Endothelial cell of coronary artery (primary cell): ENCODE measurements at places on chromosomes 6 and 20. TPM values are rescaled to one million over a fixed set of nuclear protein-coding genes. Genes with fewer than 3 reads are reported as not detected.

Gene OR2H1
- total RNA-seq, result not detected in 2 replicates

Gene CALHM6
- total RNA-seq, result 0.09 and 0.94 TPM in 2 replicates

Gene MYO6
- 22.9 and 31.9 TPM in 2 replicates for total RNA-seq

Gene ECT2L
- not detected in 2 replicates for total RNA-seq

Gene FNDC11
- total RNA-seq, result 0.63 and 0.94 TPM in 2 replicates

Gene PPP1R10
- 9.6 and 14.0 TPM in 2 replicates for total RNA-seq

Gene MCHR2
- total RNA-seq, result not detected in 2 replicates

Gene HAO1
- not detected in 2 replicates for total RNA-seq

Gene PGC
- total RNA-seq, result not detected in 2 replicates

Gene KCNG1
- 6.0 and 8.6 TPM in 2 replicates for total RNA-seq

Gene FITM2
- 5.3 and 7.1 TPM in 2 replicates for total RNA-seq

Gene COL9A3
- total RNA-seq, result 0.19 and 0.27 TPM in 2 replicates

Gene PPP1R14C
- 0.47 TPM in 1 of 2 replicates, not detected in the other for total RNA-seq

Gene TAAR9
- not detected in 2 replicates for total RNA-seq

Gene HACE1
- total RNA-seq, result 12.0 and 15.0 TPM in 2 replicates

Gene SLC22A2
- under 0.01 TPM in 1 of 2 replicates, not detected in the other for total RNA-seq

Gene ELOVL4
- total RNA-seq, result 0.94 and 1.6 TPM in 2 replicates

Gene HLA-DQA2
- not detected in 2 replicates for total RNA-seq

Gene HLA-F
- 5.4 and 17.4 TPM in 2 replicates for total RNA-seq

Gene RIN2
- total RNA-seq, result 67.8 and 100 TPM in 2 replicates

Gene MCCD1
- not detected in 2 replicates for total RNA-seq

Gene FYN
- total RNA-seq, result 125 and 127 TPM in 2 replicates

Gene SPATA25
- 0.63 and 0.75 TPM in 2 replicates for total RNA-seq

Gene ISM1
- not detected in 2 replicates for total RNA-seq

Gene IP6K3
- total RNA-seq, result not detected in 2 replicates

Gene DUSP22
- 20.0 and 23.9 TPM in 2 replicates for total RNA-seq

Gene TGM3
- total RNA-seq, result not detected in 2 replicates

Gene PCSK2
- not detected in 2 replicates for total RNA-seq

Gene ZNF341
- total RNA-seq, result 1.1 and 1.4 TPM in 2 replicates

Gene CHRNA4
- total RNA-seq, result not detected in 2 replicates

Gene SNAI1
- total RNA-seq, result 1.5 and 2.9 TPM in 2 replicates

Gene STMND1
- not detected in 2 replicates for total RNA-seq

Gene NKX2-4
- not detected in 2 replicates for total RNA-seq

Gene TRIM31
- not detected in 2 replicates for total RNA-seq

Gene EPPIN
- not detected in 2 replicates for total RNA-seq

Gene GLP1R
- total RNA-seq, result not detected in 2 replicates

Gene LIN28B
- total RNA-seq, result not detected in 2 replicates

Gene SSTR4
- not detected in 2 replicates for total RNA-seq

Gene SAMD3
- total RNA-seq, result not detected in 2 replicates

Gene FANCE
- total RNA-seq, result 5.6 and 7.1 TPM in 2 replicates

Gene EEF1A2
- total RNA-seq, result 1.0 and 2.0 TPM in 2 replicates

Gene TOX2
- 2.4 and 2.8 TPM in 2 replicates for total RNA-seq

Gene ROS1
- under 0.01 TPM in 1 of 2 replicates, not detected in the other for total RNA-seq

Gene DDX43
- 0.75 and 1.1 TPM in 2 replicates for total RNA-seq

Gene DDAH2
- total RNA-seq, result 82.0 and 106 TPM in 2 replicates

Gene BMP2
- 6.7 and 16.6 TPM in 2 replicates for total RNA-seq

Gene RBM24
- total RNA-seq, result 0.85 and 3.3 TPM in 2 replicates

Gene RAET1L
- total RNA-seq, result not detected in 2 replicates

Gene RAET1E
- total RNA-seq, result under 0.01 and 0.09 TPM in 2 replicates
